ENCODE measurements at places on chromosomes 2 and 18.

GRCh38 chr18:62759704-62760402 is 44.5 kb downstream of the PHLPP1 start:
- no peak for DNase-seq

GRCh38 chr18:15198116-15198389 is 450.1 kb downstream of the ANKRD30B start:
- DNase-seq, result no peak

- DNase-seq, result no peak
Observed at GRCh38 chr2:109375656-109376055, 238.1 kb downstream of the SEPTIN10 start.

GRCh38 chr2:226564667-226565066 is 235.0 kb downstream of the IRS1 start:
- DNase-seq, result no peak

GRCh38 chr2:206471524-206472062 is 28.3 kb downstream of the ADAM23 start:
- no peak for DNase-seq

- no peak for DNase-seq
Observed at GRCh38 chr2:23199115-23199918, 185.7 kb upstream of the KLHL29 start.
